ENCODE measurements at places on chromosomes 12 and 14.

DNA sequence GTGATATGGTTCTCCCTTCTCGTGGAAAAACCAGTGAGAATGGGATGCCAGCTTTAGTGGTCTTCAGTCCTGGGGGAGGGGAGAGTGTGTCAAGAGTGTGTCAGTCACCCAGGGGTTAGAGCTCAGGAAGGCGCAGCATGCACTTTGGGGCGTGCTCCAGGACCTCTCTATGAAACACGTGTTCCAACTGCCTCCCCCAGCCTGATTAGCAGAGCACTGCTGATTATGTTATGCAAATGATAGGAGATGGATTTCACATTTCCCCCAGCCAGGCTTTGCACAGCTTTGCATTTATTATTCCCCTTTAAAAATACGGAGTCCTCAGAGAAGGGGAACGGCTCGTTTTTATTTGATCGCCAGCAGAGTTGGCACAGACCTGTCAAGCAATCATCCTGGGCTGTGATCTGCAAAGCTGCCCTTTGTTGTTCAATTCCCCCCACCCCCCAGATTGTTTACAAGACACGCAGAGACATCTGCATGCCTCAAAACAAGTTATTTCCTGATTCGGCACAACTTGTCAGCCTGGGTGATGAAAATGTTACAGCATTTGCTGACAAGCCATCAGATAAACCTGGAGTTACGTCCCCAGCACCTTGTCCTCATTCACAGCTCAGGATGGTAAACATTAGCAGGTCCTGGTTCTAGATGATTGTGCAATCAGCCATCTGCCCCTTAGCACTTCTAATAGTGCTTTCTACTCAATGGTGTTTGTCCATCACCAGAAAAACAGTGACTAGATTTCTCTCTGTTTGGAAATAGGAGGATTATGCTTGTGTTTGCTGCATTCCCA is 196.5 kb downstream of the NOVA1 start:
- peak; percentile 73 for DNase-seq

GRCh38 chr12:110733089-110733715 is 9.5 kb downstream of the PPP1CC start:
- DNase-seq, result no peak

GRCh38 chr14:89564286-89564957 is 147.4 kb upstream of the FOXN3 start:
- no peak for DNase-seq

GRCh38 chr12:46364777-46365580 is 7.6 kb downstream of the SLC38A2 start:
- DNase-seq, result no peak

- DNase-seq, result no peak
These were observed 44.0 kb upstream of the FRMD6 start for GRCh38 chr14:51607711-51608110.

- peak; percentile 84 for DNase-seq
These were observed at the start of gene ANGEL1 for GRCh38 chr14:76812422-76813383. ANGEL1 (minus strand) TSS chr14:76812882; CDS start chr14:76812827, 55 bp downstream.

GRCh38 chr14:100737526-100737925 is 10.8 kb downstream of the DLK1 start:
- no peak for DNase-seq

GRCh38 chr12:7695237-7695560 is 376 bp downstream of the GDF3 start:
- no peak for DNase-seq

DNA sequence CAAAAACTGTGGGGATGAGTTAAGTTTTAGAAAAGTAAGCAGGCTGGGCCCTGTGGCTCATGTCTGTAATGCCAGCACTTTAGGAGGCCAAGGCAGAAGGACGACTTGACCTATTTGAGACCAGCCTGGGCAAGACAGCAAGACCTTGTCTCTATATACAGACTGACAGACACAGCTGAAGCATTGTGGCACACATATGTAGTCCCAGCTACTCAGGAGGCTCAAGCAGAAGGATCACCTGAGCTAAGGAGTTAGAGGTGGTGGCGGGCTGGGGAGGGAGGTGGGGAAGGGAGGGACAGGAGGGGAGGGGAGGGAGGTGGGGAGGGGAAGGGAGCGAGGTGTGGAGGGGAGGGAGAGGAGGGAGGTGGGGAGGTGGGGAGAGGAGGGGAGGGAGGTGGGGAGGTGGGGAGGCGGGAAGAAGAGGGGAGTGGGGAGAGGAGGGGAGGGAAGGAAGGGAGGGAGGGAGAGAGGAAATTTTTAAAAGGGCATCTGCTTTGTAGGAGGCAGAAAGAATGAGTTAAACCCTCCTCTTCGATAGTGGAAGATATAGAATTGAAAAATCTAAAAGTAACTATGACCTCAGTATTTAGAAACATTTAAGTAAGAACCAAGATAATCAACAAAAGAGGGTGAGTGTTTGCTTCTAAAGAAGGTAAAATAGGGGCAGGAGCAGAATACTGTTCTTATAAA is 30.9 kb downstream of the MED13L start:
- DNase-seq, result no peak

DNA sequence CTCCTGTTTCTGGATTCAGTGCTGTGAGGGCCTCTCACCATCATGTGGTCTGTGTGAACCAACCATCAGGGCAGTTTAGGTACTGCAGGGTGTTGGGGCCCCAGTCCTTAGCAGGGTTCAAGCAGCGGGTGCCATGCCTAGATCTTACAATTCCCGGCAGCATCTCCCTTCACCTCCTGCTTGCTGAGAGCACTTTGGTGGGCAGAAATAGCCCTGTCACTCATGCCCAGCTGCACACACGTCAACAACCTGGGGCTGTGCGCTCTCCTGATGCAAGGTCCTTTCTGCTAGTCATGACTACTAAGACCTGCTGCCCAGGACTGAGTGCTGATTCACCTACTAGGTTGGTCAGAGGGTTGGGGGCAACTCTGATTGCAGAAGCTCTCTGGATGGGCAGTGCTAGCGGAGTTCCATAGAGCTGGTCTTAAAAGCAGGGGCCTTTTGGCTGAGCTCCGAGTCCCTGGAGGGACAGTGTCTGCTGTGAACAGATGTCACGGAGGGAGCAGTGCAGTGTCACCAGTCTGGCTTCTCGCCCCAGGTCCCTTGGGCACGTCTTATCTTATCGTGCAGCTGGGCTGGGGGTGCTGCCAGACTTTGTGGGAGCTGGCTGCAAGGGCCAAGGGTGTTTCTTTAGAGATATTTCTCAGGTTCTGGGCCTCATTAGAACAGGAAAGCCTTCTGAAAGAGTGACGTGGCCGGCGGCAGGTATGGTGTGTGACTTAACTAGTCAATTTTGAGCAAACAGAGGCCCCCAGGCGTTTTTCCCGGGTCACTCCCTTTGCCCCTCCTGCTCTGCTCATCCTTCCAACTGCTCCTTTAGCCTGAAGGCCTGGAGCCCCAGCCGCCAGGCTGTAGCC is 71.8 kb downstream of the NINJ2 start:
- DNase-seq, result peak; percentile 52

- DNase-seq, result no peak
These were observed 17.4 kb downstream of the EXD2 start for GRCh38 chr14:69208666-69209065.

- no peak for DNase-seq
These were observed 5.5 kb upstream of the SLC7A7 start for GRCh38 chr14:22820731-22821130.

GRCh38 chr14:50357753-50358395 is 38.8 kb downstream of the CDKL1 start:
- DNase-seq, result no peak

- DNase-seq, result no peak
These were observed 12.0 kb upstream of the PTPRQ start for GRCh38 chr12:80432061-80432460.

GRCh38 chr12:111010061-111010460 is 89.7 kb upstream of the MYL2 start:
- DNase-seq, result no peak

GRCh38 chr12:86729739-86730138 is 473.5 kb upstream of the MGAT4C start:
- DNase-seq, result no peak

GRCh38 chr12:132550014-132550802 is 60.2 kb downstream of the LRCOL1 start:
- DNase-seq, result no peak

DNA sequence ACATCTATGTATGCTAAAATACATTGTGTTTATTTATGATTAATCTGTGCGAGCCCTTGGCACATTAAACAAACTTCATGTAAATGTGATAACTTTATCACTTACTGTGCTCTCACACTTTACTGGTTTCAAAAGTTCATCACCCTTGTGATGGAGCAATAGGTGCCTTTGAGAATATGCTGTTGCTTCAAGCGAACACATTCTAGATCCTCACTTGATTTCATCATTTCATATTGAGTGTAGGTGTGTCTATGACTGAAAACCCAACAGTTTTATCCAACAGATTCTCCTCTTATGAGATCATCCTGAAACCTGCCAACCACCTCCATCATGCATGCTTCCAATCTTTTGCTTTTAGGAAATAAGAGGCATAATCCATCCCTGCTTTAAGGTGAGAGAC is 854.4 kb downstream of the TMEM121 start:
- DNase-seq, result no peak

- peak; percentile 5 for DNase-seq
These were observed 905.4 kb downstream of the SLC16A7 start for GRCh38 chr12:60501124-60501729.

- no peak for DNase-seq
These were observed 198.6 kb downstream of the BCL11B start for GRCh38 chr14:99073431-99073830.

- no peak for DNase-seq
These were observed 592.0 kb downstream of the KCNH5 start for GRCh38 chr14:62453226-62453625.

GRCh38 chr12:59594943-59595500 is 807 bp upstream of the SLC16A7 start:
- no peak for DNase-seq

DNA sequence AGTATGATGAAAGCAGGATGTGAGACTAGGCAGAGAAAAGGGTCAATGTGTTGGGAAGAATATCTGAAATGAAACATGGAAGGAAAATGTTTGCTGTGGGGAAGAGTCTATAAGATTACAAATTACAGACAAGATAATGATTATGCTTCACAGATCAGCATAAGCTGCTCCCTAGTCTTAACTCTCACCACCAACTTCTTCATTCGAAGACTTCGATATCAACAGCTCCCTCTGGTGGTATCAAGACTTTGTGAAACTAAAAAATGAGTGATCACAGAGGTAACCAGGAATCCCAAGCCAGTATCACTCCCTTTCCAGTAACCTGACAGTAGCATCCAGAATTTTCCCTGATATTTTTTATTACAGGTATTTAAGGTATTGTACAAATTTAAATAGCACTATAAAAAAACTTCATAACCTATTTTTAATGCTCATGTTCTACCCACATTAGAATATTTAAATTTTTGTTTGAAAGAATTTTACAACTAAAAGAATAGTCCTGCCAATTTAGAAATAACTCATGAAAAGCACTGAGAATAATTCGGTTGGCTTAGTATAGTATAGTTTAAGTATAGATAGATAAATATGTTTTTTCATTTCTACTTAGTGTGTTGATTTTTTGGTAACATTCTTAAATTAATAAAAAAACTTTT is 84.4 kb downstream of the C2CD5 start:
- DNase-seq, result peak; percentile 1

DNA sequence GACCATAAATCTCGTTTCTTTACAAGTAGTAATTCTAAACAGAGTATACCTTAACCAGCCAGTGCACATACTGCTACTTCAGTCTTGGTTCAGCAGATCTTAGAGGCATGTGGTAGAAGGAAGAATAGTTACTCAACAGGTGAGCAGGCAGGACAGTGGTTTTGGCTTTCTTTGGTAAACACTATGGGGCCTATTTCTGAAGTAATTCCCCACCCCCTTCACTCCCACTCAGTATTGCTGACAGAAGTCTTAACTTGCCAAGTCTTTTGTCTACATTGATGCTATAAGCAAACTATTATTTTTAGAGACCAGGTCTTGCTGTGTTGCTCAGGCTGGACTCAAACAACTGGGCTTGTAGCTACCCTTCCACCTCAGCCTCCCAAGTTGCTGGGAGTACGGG is 68.5 kb downstream of the FBXO34 start:
- no peak for DNase-seq

DNA sequence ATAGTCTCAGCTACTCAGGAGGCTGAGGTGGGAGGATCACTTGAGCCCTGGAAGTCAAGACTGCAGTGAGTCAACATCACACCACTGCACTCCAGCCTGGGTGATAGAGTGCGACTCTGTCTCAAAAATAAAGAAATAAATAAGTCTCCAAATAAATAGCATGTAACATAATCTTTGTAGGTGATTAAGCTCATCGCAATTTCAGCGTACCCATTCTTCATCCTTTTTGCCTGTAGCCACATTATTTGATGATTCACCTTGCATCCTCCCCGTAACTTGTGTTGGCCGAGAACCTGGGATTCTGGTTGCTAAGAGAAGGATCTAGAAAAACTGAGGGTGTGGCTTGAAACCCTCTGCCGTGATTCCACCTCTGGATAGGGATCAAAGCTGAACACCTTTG is 115.1 kb downstream of the GALC start:
- DNase-seq, result no peak

GRCh38 chr12:87836190-87836589 is 193.0 kb downstream of the C12orf50 start:
- no peak for DNase-seq

DNA sequence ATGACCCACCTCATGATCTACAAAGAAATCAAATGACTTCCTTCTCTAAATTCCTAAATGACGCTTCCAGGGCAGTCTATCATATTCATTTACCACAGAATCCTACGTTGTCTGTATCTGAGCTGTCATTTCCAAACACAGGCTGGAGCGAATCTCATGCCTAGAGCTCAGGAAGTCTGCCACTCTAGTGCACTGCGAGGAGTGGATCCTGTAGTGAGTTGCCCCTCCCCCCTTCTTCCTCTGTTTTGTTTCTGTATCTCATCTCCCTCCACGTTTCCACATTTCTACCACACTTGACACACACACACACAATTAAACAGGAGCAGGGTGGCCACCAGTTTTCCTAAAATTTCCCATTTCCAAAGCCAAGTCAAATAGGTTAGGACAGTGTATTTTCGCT is 415.4 kb upstream of the PRICKLE1 start:
- no peak for DNase-seq

GRCh38 chr12:110355073-110355472 is 48.4 kb downstream of the ANAPC7 start:
- DNase-seq, result peak; percentile 5

DNA sequence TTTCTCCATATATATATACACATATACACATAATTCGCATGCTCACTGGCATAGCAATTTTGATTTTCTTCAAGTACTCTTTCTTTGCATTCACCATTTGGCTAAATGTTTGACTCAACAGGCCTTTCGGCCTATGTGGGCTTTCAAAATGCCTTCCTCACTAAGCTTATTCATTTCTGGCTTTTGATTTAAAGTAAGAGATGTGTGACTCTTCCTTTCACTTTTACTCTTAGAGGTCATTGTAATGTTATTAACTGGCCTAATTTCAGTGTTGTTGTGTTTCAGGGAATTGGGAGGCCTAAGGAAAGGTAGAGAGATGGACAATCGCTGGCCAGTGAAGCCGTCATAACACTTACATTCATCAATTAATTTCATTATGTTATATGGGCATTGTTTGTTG is 14.5 kb upstream of the KLRD1 start:
- no peak for DNase-seq

- DNase-seq, result no peak
These were observed 443.4 kb downstream of the BCAT1 start for GRCh38 chr12:24505366-24506015.

- no peak for DNase-seq
These were observed 62.6 kb downstream of the ELK3 start for GRCh38 chr12:96256672-96257361.
